ENCODE measurements at places on chromosomes 1 and 21. TPM values are rescaled to one million over a fixed set of nuclear protein-coding genes. Genes with fewer than 3 reads are reported as not detected.

DMRTA2 gene
- not detected for total RNA-seq

OR2T29 gene
- total RNA-seq: not detected

LRRC39 gene
- 1.6 TPM for total RNA-seq

GRCh38 chr1:19038732-19039131, 82.3 kb upstream of the IFFO2 start:
- no peak for DNase-seq
- H3K36me3 ChIP-seq: no peaks in the 10 kb centered on the region
- H3K27ac ChIP-seq: no peak overlapping the region
- H3K4me1 ChIP-seq: no peaks in the 10 kb centered on the region

- peaks cover 41% of the 10 kb centered on the region for H3K4me1 ChIP-seq
- H3K36me3 ChIP-seq: no peaks in the 10 kb centered on the region
- H3K27me3 ChIP-seq: no peaks in the 10 kb centered on the region
- peak overlapping the region; percentile 52 for H3K27ac ChIP-seq
- DNase-seq: peak; percentile 84
Measured at GRCh38 chr1:169604781-169605560, 18.7 kb upstream of the F5 start.

DNA sequence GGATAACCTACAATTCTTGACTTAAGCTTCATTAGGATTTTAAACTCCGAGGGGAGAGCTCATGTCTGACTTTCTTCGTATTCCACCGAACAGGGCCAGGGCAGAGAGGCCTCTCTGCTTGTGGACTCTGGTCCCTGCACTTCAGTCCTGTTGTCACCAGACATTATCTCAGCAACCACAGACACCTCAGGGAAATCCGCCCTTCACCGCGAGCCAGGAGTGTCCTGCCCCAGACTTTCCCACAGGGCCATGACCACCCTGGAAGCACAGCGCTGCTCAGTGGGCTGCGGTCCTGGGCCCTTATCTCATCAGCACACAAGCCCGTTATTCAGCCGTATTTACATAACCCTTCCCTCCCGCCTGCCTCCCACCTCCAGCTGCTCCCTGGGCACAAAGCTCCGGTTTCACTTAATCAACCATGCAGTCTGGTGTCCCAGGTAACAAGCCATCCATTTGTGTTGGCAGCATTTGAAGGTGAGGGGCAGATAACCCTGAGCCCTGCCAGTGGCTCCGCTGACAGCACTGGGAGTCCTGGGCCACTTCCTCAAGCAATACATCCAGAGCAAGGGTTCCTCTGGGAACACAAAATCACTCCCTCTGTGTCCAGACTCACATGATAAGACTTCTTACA, 122.8 kb upstream of the RAB4A start:
- no peak overlapping the region for H3K4me3 ChIP-seq
- H3K36me3 ChIP-seq: no peaks in the 10 kb centered on the region
- no peaks in the 10 kb centered on the region for H3K27me3 ChIP-seq
- no peak for DNase-seq
- H3K4me1 ChIP-seq: no peaks in the 10 kb centered on the region

DNA sequence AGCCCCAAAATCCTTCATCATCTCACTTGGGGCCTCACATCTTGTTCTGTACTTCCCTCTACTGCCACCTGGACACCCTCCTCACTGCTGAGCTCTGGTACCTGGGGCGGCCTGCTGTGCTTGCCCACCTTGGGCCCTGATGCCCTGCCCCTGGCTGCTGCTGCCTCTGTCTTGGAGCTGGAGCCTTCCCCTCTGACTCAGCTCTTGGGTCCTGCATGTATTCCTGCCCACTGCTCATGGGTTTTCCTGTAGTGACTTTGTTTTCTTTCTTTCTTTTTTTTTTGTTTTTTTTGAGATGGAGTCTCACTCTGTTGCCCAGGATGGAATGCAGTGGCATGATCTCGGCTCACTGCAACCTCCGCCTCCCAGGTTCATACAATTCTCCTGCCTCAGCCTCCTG, 37.5 kb downstream of the TRAPPC10 start:
- H3K4me3 ChIP-seq: no peak overlapping the region
- H3K36me3 ChIP-seq: peaks cover 62% of the 10 kb centered on the region
- H3K27ac ChIP-seq: no peak overlapping the region
- H3K27me3 ChIP-seq: no peaks in the 10 kb centered on the region
- no peak for DNase-seq

DNA sequence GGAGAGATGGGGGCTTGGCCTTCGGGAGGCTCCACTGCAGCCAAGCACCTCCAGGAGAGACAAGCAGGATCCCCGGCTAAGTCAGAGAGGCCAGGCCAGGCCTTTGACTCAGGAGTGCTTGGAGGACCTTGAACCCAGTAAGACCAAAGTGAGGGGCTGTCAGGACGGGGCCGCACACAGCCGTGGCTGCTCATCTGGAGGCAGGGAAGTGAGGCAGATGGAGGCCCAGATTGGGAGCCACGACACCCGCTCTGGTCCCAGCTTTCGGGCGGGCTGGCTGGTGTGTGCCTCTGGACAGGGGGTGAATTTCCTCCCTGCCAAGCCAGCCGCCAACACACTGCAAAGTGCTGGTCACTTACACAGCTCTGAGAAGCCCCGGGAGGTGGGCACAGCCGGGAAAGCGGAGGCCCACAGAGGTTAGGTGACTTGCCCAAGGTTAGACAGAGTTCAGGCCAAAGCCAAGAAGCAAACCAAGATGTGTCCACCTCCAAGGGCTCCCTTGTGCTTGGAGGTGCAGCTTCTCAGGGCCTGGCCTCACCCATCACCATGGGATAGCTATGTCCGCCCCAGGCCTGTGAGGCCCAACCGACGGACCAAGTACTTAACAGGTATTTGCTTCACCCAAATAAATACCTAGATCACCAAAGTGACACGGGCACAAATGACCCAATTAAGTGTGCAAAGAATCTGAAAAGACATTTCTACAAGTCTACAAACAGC, 58.3 kb downstream of the CHD5 start:
- no peaks in the 10 kb centered on the region for H3K4me1 ChIP-seq
- no peaks in the 10 kb centered on the region for H3K36me3 ChIP-seq
- no peak overlapping the region for H3K27ac ChIP-seq
- no peak overlapping the region for H3K4me3 ChIP-seq

PDE4B gene
- 200 TPM for total RNA-seq

TRIM67 gene
- total RNA-seq: not detected

- no peaks in the 10 kb centered on the region for H3K27me3 ChIP-seq
- H3K36me3 ChIP-seq: no peaks in the 10 kb centered on the region
- H3K27ac ChIP-seq: no peak overlapping the region
Measured at GRCh38 chr1:101914473-101915242, 82.1 kb downstream of the OLFM3 start.

OR6K3 gene
- total RNA-seq: not detected

DNA sequence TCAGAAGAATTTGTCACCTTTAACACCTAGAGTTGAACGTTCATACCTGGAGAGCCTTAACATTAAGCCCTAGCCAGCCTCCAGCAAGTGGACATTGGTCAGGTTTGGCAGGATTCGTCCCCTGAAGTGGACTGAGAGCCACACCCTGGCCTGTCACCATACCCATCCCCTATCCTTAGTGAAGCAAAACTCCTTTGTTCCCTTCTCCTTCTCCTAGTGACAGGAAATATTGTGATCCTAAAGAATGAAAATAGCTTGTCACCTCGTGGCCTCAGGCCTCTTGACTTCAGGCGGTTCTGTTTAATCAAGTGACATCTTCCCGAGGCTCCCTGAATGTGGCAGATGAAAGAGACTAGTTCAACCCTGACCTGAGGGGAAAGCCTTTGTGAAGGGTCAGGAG, 52.3 kb downstream of the UBE4B start:
- H3K4me1 ChIP-seq: peaks cover 3% of the 10 kb centered on the region
- no peak for DNase-seq
- peaks cover 6% of the 10 kb centered on the region for H3K36me3 ChIP-seq
- no peak overlapping the region for H3K27ac ChIP-seq
- H3K27me3 ChIP-seq: no peaks in the 10 kb centered on the region
